NCI-H1105 (cell line): ENCODE measurements at places on chromosomes 2 and 18.

DNA sequence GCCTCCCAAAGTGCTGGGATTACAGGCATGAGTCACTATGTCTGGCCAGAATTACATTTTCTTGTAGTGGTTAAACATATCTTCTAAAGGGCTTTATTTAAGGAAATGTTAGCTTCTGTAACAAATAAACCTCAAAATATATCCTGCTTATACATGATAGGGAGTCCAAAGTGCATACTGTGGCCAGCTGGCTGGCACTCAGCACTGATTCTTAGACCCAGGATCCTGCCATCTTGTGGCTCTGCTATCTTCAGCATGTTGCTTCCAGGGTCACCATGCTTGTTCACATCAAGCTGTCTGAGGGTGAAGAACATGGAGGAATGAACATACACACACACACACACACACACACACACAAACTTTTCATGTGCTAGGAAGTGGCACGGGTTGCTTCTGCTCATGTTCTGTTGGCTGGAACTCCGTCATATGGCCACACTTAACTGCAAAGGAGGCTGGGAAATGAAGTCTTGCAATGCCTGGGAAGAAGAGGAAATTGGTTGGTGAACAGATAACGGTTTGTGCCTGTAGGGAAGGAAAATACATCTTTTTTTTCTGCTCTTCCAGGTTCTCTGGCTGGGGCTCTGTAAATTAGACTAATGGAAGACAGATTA, 40.0 kb downstream of the NPPC start:
- no peak for DNase-seq

GRCh38 chr2:227657199-227657845, 9.3 kb upstream of the SCYGR5 start:
- no peak for DNase-seq

GRCh38 chr18:58449464-58449863, 179.4 kb downstream of the ALPK2 start:
- no peak for DNase-seq

DNA sequence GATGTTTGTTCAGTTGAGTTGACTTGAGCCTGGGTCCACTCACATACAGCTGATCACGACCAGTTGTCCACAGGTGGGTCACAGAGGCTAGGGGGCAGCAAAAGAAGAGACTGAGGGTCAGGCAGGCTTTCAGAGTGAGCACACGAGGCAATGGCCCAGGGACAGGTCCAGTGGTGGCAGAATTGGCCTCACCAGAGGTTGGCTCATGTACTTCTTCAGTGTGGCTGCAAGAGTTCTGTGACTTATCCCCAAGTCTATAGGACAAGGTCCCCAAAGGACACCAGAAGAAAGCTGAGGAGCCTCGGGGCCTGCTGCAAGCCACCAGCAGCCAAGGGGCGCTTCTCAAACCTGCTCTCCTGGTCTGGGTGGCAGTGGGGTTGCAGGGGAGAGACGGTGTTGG, 219.8 kb downstream of the TFCP2L1 start:
- DNase-seq, result no peak

GRCh38 chr2:61946666-61947065, 41.2 kb downstream of the COMMD1 start:
- no peak for DNase-seq

DNA sequence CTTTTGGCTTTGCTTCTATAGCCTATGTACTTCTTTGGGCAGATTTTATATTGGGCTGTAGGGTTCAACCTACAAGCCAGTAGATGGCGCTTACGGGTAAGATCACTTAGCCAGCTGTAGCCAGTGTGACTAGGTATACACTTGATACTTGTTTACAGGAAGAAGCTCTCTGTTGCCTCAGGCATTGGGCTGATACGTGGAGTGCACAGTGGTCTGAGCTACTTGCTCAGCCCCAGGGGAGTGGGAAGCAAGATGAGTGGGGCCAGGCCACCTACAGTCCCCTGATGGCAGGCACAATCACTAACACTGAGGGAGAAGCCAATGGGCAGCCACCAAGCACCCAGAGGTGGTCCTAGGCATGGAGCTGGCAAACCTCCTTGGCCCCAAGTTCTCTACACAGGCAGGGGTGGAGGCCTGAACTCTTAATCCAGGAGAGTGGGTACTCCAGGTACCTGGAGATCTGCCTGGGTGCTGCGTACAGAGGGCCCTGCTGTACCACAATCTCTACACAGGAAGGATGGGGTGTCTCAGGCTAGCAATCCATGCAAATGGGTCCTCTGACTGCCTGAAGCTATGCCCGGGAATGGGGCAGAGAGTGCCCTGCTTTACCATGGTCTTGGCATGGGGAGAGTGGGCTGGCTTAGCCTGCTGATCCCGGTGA, 122.2 kb downstream of the NCOA1 start:
- DNase-seq, result no peak

- no peak for DNase-seq
Observed at GRCh38 chr2:7077660-7078267, 160.6 kb downstream of the RNF144A start.

GRCh38 chr18:63083020-63083531, 236.5 kb downstream of the BCL2 start:
- no peak for DNase-seq

DNA sequence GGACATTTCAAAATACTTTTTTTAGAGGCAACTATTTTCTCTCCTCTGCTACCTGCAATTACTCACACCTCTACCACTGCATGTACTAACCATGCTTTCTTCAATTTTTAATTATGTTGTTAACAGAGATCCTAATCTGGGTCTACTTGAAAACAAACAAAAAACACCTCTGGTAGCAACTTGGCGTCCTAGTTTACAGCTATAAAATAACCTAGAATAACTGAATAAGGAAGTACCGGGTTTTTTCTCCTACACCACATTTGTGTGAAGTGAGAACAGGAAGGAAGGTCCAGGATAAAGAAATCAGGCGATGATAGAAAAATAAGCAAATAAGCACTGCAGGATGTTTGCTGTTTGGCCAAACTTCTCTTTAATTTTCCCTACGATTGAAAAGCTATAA, 633.5 kb downstream of the LRP1B start:
- DNase-seq, result no peak

DNA sequence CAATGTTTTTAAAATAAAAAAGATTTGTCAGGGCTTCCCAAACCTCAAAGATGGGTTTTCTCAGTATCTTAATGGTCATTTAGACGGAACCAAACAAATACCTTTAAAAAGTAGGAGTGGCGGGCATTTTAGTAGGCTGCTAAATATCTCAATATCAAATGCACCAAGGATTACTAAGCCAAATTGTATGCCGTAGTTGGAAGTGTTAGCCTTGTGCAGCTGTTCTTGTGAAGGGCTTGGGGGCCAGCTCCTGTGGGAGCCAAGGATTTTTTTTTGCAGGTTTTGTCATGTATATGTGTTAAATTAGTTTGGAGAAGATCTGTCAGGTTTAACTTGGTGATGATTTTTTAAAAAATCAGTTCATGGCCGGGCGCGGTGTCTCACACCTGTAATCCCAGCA, 52.1 kb downstream of the ACTR2 start:
- no peak for DNase-seq

DNA sequence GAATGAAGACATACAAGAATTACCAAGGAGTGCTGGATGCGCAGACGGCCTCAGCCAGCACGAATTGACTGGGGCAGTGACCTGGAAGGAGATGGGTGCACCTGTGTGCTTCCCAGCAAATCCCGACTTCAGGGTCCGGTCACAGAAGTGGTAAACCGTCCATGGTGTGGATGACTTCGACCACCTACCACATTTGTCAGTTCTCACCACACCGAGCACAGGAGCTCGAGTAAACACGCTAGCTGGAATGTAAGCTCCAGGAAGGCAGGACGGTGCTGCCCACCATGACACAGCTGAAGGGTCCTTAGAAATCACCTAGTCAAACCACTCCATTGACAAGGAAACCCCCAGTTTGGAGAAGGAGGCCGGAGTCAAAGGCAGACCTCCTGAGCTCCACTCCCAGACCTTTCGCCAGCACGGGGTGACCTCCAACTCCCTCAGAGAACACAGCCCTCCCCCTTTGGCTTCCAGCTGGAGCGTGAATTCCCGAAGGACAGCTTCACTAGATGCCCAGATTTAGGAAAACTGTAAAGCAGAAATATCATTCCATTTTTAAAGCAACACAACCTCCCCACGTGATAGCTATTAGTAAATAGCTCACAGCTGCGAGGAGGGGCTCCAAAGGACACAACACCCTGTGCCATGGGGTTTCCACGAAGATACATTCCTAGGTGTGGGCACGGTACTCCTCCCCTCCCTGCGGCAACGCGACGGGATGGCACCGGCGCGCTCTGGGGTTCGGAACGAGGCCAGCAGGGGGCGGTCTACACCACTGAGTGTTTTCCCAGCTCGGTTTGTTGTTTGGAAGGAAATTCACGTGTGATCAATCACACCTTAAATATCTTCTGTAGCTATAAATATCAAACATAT, 34.1 kb upstream of the GNAL start:
- DNase-seq, result peak; percentile 20
